ENCODE measurements at places on chromosomes 3 and 15. TPM values are rescaled to one million over a fixed set of nuclear protein-coding genes. Genes with fewer than 3 reads are reported as not detected.

The KCNAB1 gene
- 1.1 TPM for polyA plus RNA-seq

- no peak for DNase-seq
- no peak overlapping the region for H3K27ac ChIP-seq
- H3K36me3 ChIP-seq, result no peaks in the 10 kb centered on the region
- no peak overlapping the region for H3K4me3 ChIP-seq
- no peaks in the 10 kb centered on the region for H3K27me3 ChIP-seq
Measured at GRCh38 chr15:97684249-97684648, 276.3 kb upstream of the ARRDC4 start.

GRCh38 chr15:62426387-62426956 lies 261.4 kb upstream of the C2CD4B start:
- no peaks in the 10 kb centered on the region for H3K27me3 ChIP-seq
- H3K36me3 ChIP-seq, result no peaks in the 10 kb centered on the region
- no peak for DNase-seq
- peak overlapping the region; percentile 50 for H3K27ac ChIP-seq
- H3K4me3 ChIP-seq, result no peak overlapping the region

DNA sequence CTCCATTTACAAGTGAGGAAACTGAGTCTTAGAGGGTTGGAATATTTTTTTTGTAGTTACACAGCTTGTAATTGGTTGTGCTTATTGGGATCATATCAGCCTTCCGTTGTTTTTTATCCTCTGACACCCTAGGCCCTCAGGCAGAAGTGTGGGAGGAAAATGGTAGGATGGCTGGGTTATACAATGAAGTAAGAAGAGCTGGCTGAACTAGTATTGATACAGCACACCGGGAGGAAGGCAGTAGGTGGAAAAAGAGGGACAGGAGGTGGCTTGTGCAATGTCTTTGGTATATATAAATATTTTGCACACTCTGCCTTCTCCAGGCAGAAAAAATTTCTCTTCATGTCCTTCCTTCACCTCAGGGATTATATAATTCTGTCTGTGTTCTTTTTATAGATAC lies 214.3 kb upstream of the SGO1 start:
- no peak overlapping the region for H3K27ac ChIP-seq
- no peak overlapping the region for H3K4me3 ChIP-seq
- H3K27me3 ChIP-seq, result no peaks in the 10 kb centered on the region
- H3K4me1 ChIP-seq, result no peaks in the 10 kb centered on the region
- no peak for DNase-seq
- H3K36me3 ChIP-seq, result no peaks in the 10 kb centered on the region
